Hypothalamus (tissue), 51 donors: ENCODE measurements at places on chromosomes 16 and 17.

DNA sequence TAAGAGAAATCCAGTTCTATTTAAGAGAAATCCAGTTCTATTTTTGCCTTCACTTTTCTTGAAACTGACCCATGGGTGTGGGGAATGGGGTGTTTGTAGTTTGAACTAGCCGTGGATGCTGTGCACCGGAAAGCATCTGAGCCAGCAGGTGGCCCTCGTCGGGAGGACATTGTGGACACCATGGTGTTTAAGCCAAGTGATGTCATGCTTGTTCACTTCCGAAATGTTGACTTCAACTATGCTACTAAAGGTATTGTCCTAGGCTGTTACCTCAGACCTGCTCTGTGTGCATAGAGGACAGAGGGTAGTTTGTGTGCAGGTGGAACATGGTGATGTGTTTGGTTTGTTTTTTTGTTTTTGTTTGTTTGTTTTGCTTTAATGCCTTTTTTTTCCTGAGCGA, 3.3 kb downstream of the ATXN2L start:
- no peak for DNase-seq

DNA sequence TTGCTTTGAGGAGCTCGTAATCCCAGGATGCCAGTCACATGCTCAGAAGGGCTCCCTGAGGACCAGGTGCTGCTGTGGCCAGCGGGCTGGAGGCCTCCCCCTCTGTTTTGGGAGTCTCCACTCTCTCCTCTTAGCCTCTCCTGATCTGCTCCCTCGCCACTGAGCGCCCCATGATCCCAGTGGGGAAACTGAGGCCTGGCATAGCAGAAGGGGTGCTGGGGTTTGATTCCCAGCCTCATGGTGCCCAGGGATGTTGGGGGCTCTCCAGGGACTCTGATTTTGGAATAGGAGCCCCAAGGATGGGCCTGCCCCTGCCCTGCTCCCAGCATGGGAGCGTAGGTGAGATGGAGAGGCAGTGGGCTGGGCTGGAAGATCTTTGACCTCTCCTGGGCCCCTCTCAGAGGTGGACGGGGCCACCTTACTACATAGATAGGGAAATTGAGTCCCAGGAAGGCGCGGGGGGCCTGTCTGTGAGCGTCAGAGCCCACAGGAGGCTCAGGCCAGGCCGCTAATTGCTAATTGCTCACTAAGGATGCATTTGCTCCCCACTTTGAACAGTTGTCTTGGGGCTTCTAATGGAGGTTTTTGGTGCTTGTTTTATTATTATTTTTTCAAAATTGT, 525 bp upstream of the ADCY7 start:
- DNase-seq = no peak

DNA sequence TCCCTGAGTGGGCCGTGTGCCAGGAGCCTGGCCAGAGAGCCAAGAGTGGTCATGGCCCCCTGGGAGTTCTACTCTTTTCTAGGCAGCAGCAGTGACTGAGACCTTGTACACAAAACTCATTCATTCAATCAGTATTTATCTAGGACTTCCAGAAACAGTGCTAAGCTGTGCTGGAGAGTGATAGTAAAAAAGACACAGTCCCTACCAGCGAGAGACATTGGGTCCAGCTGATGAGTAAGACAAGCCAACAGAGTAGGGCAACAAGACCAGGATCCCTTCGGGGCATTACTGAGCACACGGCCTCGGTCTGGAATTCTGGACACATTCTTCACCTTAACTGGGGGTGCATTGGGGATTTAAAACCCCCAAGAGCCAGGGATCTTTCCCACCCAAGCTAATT, 20.2 kb downstream of the CBX4 start:
- no peak for DNase-seq

DNA sequence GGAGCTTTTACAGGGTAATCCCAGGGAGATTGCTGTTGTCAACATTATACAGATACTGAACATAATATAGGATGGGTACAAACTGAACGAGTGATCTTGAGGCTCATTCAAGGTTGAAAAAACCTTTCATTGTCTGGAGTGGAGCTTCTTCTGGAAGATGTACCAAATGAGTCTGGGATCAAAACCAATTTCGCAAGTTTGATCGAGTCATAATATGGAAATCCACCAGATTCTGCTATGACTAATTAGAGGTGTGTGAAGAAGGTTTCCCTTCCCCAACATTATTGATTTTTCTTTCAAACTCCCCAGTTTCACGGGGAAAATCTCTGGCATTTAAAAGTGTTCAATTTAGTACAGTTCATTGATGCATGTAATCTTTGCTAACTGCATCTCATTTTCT, 324.1 kb downstream of the ZFHX3 start:
- DNase-seq = no peak
